Stimulated activated CD8-positive, alpha-beta memory T cell treated with anti-CD3 and anti-CD28 coated beads, Interleukin-4, amount 100 ng/mL, for 48 hours (primary cell): ENCODE measurements at places on chromosomes 6 and 20.

DNA sequence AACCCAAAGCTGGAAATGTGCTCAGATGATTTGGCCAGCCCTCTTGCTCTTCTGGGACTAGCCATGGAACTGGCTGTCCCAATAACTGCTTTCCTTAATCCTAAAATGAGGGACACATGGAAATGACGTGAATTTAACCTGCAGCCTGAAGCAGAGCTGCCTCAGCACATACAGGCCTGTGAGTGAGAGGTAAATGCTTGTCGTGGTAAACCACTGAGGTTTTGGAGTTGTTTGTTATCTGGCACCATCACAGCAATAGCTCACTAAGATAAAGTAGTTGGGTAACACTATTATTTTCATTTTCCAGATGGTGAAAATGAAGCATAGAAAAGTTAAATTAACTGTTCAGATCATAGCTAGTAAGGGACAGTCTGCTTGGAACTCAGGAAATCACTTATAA is 333.4 kb upstream of the CHD6 start:
- no peak for DNase-seq

GRCh38 chr6:74491844-74492374 is 713.9 kb downstream of the COL12A1 start:
- DNase-seq: no peak

DNA sequence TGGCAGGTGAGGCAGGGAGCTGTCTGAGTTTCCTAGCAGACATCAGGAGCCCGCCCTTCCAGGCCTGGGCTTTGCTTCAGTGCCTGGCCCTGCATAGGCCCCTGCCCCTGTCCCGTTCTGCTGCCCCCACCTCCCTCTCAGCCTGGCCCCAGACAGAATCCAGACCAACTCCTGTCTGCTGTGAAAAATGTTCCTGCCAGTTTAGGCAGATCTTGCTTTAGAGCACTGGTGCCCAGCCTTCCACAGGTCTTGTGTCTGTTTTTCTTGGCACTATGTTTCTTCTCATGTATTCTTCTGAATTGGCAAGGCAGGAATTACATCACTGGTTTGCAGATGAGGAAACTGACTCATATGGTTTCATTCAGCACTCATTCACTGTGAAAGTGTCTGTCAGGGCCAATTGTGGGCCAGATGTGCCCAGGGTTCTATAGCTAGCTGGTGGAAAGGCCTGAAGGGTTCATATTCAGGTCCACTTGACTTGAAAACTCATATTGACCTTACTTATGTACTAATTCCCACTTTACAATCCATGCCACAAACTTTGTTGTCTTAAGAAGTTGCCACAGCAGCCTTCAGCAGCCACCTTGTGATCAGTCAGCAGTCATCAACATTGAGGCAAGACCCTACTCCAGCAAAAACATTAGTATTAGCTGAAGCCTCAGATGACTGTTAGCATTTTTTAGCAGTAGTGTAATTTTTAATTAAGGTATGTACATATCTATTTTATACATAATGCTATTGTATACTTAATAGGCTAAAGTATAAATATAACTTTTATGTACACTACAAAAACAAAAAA is 40.5 kb downstream of the HLA-F start:
- peak; percentile 41 for DNase-seq

- DNase-seq: peak; percentile 86
Measured at GRCh38 chr6:27502508-27503435, 29.9 kb upstream of the ZNF184 start.

GRCh38 chr6:17494919-17495318 is 101.5 kb downstream of the CAP2 start:
- DNase-seq: no peak

GRCh38 chr6:15378866-15379265 is 133.0 kb downstream of the JARID2 start:
- DNase-seq: no peak

DNA sequence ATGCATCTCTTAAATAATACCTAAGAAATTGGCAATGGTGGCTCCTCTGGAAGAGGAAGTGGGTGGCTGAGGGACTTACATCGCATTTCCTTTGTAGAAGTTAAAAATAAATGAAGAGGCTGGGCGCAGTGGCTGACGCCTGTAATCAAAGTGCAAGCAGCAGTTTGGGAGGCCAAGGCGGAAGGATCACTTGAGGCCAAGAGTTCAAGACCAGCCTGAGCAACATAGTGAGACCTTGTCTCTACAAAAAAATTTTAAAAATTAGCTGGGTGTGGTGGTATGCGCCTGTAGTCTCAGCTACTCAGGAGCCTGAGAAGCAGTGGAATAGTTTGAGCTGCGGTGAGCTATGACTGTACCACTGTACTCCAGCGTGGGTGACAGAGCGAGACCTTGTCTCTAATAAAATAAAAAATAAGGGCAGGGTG is 12.2 kb upstream of the NCOA3 start:
- DNase-seq: peak; percentile 55
